ENCODE measurements at places on chromosomes 16 and 17.
A peak's percentile ranks its signal among the peaks of the same experiment; 100 is the strongest.

DNA sequence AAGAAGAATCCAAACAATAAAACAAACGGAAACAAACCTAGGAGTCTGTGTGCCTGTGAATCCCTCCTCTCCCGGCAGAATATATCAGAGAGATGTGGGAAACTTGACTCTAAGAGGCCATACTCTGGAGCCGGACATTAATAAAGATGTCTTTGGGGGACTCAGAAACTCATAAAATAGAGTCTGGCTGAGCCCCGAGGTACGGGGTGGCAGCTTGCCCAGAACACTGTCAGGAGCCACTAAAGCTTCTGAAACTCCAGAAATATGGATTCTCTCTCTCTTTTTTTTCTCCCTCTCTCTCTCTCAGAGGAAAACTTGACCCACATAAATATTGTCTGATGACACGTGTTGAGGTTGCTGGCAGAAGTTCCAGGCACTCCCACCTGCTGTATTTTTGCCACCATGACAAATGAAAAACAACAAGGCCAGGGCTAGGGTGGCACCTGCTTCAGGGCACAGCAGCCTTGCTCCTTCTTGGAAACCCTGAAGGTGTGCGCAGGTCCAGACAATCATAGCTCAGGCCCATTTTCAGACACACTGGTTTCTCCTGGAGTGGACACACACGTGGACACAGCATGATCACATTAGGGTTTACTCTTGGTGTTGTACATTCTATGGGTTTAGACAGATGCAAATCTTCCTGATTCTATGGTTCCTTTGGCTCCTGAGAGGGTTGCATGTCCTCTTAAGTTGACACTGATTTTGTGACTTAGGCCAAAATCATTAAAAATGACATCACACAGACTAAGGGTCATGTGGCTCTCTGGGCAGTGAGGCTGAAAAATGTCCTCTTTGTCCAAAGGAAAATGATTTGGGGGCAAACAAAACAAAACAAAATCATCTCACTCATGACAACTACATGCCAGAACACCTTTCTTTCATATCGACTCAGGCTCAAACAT lies 282.6 kb upstream of the IRX3 start:
- no peak for DNase-seq

DNA sequence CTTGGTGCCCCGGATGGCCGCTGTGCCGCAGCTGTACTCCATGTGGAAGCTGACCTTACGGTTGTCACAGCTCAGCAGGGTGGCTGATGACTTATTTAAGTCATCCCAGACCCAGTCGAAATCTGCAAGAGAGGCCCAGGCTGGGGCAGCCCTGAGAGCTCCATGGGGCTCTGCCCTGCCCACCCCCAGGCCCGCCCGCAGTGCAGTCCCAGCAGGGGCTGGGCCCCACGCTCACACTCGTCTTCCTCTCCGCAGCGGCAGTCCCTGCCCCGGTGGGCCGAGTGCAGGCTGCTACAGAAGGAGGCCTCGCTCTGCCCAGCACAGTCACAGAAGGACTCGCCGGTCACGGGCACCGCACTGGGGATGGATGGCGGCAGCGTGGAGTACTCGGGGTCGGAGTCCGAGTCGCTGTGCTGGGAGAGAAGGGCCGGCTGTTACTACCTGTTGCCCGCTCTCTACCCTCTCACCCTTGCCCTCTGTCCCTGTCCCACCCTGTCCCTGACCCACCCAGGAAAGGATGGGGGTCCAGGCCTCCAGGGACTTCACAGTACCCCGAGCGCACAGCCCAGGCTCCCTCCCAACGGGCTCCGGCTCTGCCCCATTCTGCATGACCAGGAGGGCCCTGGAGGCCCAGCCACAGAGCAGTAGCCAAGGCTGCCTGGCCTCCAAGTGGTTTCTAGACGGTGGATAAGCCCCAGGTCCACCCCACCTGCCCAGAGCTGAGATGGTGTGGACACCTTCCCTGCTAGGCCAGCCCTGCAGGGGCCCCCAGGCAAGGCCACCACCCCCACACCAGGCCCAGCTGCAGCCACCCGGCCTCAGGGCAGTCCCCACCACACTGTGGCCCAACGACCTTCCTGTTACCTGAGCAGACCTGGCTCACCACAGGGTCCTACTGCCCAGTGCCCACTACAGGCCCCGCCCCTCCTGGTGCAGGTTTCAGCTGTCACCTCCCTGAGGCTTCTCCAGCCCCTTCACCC lies 3.9 kb downstream of the SPSB3 start:
- no peak for DNase-seq

GRCh38 chr17:6596941-6597340 lies 40.6 kb upstream of the PITPNM3 start:
- no peak for DNase-seq

DNA sequence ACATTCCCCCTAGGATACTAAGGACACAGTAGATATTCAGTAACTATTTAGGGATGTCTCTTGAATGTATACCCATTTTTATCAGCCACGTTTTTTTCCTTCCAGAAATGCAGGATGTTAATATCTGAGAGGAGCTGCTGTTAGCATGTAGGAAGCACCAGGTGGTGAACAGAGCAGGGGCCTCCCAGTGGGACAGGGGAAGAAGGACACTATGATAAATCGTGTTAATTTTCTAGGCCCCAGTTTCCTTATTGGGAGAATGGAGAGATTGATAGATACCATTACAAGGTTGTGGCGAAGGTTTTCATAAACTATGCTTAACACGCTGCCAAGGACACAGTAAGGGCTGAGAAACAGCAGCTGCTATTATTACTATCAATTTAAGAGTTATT lies 45.4 kb downstream of the PRSS54 start:
- no peak for DNase-seq

- no peak for DNase-seq
Measured at GRCh38 chr17:8696426-8696825, 48.2 kb downstream of the CCDC42 start.

GRCh38 chr16:27219161-27219560 lies 15.8 kb downstream of the KDM8 start:
- DNase-seq, result no peak

DNA sequence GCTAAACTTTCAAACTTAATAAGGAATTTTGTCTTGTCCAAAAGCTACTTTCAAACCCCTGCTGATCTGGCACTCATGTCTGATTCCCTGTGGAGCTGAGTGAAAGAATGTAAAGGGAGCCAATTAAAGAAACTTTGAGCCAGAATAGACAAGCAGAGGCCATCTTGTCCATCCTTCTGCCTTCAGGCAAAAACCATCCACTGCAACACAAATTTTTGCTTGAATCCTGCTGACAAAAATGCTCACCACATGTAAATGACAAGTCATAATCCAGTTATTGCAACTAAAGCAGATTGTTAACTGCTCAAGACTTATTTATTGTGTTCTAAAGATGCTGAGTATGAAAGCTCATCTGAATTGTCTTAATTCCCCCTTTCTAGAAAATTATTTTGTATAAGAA lies 124.0 kb upstream of the HLF start:
- no peak for DNase-seq

GRCh38 chr17:49402706-49403105 lies 12.0 kb downstream of the PHB1 start:
- DNase-seq, result no peak

- no peak for DNase-seq
Measured at GRCh38 chr17:55451203-55451641, 29.6 kb upstream of the MMD start.

DNA sequence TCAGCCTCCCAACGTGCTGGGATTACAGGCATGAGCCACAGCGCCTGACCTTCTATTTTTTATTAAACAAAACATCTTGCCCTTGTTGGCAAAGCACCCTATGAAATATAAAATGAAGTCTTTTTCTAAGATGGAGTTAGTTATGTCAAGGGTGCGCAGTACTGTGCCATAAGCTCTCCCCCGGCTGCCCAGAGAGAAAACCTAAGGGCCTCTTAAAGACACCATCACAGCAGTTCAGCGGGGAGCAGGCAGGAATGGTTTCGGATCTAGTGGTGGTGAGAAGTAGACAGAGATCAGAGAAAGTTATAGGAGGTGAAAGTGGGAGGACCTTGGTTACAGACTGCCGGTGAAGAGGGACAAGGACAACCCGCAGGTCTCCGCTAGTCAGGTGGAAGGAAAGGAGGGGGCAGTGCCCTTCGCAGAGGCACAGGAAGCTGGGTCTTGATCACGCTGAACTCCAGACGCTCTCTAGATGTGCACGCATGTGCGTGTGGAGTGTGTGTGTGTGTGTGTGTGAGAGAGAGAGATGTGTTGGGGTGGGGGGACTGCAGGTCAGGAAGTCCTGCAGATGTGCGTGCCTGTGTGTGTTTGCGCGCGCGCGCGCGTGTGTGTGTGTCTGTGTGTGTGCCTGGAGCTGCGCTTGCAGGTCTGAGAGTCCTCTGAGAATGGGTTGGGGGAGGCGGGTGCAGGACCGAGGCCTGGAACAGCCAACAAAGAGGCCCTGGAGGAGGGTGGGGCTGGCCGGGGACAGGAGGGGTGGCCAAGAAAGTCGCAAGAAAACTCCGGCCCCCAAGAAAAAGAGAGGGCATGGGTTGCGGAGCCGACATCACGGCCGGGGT lies 748 bp upstream of the CMTM3 start:
- DNase-seq, result peak; percentile 47

GRCh38 chr16:83955218-83956130 lies 2.4 kb downstream of the OSGIN1 start:
- no peak for DNase-seq

Measured in stimulated activated CD4-positive, alpha-beta T cell treated with anti-CD3 and anti-CD28 coated beads, Interleukin-1b, Interleukin-23, amount 100 ng/mL, for 4 hours (primary cell).